ENCODE measurements at places on chromosomes 6 and 20.

- DNase-seq: no peak
These were observed 153.1 kb downstream of the RCAN2 start for GRCh38 chr6:46338131-46338530.

DNA sequence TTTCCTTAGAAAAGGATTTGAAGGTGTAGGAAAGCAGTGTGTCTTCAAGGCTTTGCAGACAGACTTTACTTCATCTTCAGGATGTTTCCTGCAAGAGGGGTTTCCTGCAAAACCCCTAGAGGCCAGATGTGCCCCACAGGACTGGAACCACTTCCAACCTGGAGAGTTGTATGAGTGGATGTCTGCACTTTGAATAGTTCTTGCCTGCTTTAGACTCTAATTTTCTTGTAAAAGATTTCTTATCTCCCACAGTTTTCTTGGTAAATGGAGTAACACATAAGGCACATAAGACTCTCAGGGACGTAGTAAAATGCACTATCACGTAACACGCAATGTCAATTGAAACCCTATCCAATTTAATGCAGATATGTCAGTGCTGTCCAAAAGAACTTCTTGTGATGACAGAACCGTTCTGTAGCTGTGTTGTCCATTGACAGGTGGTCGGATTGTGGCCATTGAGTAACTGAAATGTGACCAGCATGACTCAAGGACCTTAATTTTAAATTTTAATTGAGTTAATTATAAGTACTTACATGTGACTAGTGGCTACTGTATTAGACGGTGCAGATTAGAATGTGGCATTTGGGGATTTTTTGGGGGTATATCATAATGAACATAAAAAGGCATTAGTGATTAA is 118.7 kb downstream of the JARID2 start:
- DNase-seq: no peak

DNA sequence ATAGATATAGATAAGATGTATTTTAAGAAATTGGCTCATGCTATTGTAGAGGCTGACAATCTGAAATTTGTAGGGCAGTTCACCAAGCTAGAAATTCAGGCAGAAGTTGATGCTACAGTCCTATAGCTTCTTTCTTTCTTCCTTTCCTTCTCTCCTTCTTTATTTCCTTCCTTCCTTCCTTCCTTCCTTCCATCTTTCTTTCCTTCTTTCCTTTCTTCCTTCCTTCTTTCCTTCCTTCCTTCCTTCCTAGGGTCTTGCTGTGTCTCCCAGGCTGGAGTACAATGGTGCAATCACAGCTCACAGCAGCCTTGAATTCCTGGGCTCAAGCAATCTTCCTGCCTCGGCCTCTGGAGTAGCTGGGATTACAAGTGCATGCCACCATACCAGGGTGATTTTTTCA is 55.3 kb downstream of the TFAP2A start:
- DNase-seq: no peak

DNA sequence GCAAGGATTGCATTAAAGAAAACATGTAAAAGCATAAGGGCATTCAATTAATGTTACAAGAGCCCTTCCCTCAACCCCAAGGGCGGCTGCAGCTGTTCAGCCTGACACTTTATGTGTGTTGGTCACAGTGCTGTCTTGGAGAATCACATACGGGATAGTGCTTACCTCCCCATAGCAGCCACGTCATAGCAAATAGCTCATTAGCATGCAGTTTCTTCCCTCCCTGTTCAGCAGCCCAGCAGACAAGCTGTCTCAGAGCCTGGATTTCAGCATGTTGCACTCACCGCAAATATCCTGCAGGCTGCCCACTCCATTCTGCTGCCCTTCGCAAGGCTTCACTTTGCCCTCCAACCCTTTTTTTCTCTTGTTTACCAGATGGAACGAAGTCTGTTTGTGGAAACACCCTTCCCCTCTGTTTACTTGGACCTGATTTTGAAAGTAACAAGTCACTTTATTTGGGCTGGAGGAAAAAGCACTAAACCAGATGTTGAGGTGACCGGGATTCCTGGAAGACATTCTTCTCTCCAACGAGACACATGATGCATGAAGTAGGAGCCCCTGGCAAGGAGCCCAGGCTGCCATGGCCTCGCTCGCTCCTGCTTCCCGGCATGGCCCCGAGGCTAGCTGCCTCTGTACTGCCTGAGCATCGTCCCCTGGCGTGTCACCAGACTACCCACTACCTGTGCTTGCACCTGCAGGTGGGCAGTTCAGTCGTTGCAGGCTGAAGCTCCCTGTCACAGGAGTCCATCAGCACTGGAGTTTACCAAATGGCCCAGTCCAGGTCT is 151.6 kb upstream of the GMDS start:
- no peak for DNase-seq

DNA sequence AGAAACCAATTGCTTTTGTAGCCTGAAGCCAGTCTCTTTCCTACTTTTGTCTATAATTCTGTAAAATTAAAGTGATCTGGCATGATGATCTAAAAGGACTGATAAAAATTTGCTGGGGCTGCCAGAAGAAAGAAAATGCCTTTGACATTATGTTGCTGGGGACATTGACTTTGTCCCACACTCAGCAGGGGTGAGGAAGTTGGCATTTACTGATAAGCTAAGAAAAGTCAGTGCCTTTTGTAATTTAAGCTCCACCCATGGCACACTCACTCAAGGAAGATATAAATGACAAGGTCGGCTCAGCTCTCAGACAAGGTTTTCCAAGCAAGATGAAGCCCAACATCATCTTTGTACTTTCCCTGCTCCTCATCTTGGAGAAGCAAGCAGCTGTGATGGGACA is at the start of gene SEMG1:
Gene SEMG1 (plus strand): TSS at position 309 of the 400 bp plus-strand sequence. CDS start 21 bp downstream, at position 330.
- DNase-seq: no peak

- DNase-seq: no peak
These were observed 11.0 kb upstream of the ELOVL5 start for GRCh38 chr6:53359843-53360092.

- no peak for DNase-seq
These were observed 618.6 kb downstream of the CBLN4 start for GRCh38 chr20:55386686-55387085.

GRCh38 chr6:83615025-83615999 is 93.6 kb downstream of the SNAP91 start:
- no peak for DNase-seq

GRCh38 chr6:155183095-155183494 is 80.7 kb upstream of the CLDN20 start:
- no peak for DNase-seq

DNA sequence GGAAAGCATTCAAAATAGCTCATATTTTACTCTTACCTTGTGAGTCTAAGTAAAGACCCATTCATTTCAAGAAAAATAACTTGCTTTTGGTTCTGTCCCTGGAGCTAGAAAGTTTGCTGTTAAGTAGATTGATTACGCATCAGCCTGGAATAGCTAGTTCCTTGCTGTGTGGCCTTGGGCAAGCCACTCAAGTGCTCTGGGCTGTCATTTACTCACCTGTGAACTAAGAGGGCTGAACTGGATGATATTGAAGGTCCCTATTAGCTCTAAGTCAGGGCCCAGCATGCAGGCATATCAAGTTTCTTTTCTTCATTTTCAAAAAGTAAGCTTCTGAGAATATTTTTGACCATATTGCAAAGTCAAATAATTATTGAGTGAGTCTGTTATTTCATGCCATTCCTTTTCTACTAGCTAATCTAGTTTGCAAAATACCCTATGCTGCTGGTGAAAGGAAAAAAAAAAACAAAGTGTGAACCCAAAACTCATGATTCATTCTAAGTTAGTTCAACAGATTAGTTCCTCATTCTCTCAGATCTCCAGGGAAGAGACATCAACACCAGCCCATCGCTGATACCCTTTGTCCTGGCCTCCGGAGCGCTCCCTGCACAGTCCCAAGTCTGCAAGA is 106.5 kb upstream of the GMDS start:
- DNase-seq: no peak

DNA sequence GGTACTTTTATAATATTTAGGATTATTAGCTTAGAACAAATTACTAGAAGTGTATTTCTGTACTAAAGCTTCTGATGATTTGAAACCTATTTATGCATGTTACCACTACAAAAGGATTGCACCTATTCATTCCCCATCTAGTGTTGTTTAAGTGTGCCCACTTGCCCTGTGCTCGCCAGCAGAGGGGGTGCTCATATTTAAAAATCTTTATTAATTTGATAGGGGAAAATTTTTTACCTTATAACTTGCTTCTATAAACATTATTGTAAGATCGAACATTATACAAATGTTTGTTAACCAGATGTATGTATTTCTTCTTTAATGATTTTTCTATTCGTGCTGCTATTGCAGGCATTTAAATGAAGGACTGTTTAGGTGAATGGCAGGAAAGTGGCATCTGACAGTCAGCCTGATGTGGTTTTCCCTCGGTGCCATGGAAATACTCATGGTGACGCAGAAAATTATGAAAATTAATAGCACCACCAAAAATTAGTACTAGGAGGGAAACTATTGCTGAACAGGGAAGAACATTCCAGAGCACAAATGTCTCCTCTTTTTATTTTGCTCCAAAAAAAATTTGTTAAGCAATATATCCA is 44.1 kb upstream of the FNDC1 start:
- DNase-seq: no peak

DNA sequence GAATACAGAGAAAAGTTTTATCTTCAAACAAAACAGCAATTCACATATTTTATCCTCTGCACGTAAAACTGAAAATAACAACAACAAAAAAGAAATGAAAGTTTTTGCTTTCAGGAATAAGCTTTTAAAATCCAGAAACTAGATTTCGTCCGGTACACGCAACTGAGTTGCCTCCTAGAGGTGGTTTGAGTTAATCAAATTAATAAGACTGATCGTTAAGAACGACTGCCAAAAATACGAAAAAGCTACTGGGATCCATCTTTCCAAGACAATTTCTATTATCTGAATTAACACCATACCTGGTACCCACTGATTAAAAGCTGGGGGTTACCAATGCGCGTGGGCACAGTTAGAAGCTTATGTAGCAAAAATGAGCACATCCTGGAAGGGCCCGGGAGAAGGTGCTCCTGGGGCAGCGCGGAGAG is 669 bp downstream of the PDCD2 start:
- no peak for DNase-seq

DNA sequence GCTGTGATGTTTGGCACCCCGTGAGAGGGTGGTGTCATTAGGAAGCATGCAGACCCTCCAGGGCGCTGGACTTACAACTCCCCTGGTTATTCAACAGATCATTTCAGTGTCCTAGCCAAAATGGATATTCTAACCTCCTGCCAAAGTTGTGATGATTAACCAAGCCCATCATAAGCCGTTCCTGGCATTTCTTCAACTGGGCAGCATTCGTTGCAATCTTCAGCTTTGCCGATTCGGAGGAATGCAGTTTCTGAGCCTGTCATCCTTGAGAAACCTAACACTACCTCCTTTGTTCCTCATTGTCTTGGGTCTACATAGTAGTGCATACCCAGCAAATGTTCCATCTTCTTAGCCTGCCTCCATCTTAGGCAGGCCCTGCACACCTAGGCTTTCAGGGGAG is 79.2 kb upstream of the MAP3K4 start:
- no peak for DNase-seq

DNA sequence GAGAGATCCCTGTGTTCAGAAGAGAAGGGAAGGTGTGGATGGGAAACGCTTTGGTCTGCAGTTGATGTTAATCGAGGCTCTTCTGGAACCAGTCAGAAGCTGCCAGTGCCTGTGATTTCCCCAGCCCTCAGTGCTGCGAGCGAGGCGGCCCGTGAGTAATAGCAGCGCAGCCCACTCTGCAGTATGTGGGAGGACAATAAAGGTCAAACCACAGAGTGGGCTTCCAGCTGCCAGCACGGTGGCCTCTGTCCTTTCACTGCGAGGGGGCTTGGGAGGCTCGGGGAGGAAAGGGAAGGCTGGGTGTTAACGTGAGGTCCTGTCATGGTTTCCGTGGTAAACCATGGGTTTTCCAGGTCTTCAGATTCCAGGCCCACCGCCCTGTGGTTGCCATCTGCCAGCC is 32.3 kb upstream of the TAGAP start:
- no peak for DNase-seq

GRCh38 chr6:37048403-37048850 is 43.0 kb downstream of the FGD2 start:
- DNase-seq: no peak

- peak; percentile 43 for DNase-seq
These were observed at the start of gene PFDN4 for GRCh38 chr20:54207743-54208547. TSS of gene PFDN4 (plus strand) at chr20:54208087. CDS start at chr20:54208101, 14 bp downstream.

GRCh38 chr6:21636876-21637275 is 43.3 kb downstream of the SOX4 start:
- no peak for DNase-seq

- DNase-seq: no peak
These were observed 211.9 kb downstream of the HAO1 start for GRCh38 chr20:7728338-7728737.

GRCh38 chr6:46781478-46782378 is 11.5 kb upstream of the MEP1A start:
- no peak for DNase-seq

GRCh38 chr20:54305421-54305820 is 97.5 kb downstream of the PFDN4 start:
- DNase-seq: no peak

- DNase-seq: no peak
These were observed 5.3 kb downstream of the ZNF512B start for GRCh38 chr20:63964412-63964811.

- DNase-seq: no peak
These were observed 358.0 kb upstream of the CDH4 start for GRCh38 chr20:60894091-60894490.

DNA sequence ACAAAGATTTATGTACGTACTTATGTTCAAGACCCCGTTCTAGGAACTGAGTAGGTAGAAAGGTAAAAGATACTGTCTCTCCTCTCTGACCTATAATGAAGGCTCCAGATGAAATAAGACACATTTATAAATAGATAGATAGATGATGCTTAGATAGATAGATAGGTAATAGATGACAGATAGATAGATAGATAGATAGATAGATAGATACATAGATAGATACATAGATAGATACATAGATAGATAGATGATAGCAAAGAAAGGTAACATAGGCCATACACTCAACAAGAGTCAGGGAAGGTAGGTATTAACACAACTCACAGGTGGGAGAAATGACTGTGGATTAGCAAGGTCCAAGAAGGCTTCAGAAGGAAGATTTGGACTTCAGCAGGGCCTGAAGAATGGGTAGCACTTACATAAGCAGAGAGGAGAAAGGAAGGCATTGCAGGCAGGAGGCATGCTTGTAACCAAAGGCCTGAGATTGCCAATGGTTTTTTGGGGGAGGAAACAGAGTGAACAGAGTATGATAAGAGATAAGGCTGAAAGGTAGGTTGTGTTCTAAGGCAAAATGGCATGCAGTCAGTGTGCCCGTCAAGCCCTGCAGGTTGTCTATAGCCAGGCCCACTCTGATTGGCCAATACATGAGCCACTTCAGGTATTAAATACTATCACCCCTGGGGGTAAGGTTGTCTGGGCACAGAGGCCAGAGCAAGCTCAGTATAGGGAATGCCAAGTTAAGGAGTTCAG is 7.7 kb upstream of the MYB start:
- no peak for DNase-seq

DNA sequence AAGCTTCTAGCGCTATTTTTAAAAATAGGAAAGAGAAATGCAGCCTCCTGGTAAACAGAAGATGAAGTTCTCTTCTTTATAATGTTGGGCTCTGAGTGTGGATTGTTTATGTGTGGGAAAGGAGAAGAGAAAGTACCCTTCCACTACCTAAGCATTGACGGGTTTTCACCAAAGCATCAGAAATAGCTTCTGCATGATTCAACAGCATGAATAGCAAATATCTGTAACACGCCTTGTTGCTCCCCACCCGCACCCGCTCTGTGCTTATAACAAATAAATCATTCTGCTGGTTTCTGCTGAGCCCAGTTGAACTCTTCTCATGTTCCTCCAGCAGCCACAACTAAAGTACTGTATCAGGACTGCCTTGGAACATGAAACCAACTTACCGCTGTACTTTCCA is 20.7 kb downstream of the TXLNB start:
- no peak for DNase-seq
